ENCODE measurements at places on chromosomes 12 and 14.
A peak's percentile ranks its signal among the peaks of the same experiment; 100 is the strongest.

DNA sequence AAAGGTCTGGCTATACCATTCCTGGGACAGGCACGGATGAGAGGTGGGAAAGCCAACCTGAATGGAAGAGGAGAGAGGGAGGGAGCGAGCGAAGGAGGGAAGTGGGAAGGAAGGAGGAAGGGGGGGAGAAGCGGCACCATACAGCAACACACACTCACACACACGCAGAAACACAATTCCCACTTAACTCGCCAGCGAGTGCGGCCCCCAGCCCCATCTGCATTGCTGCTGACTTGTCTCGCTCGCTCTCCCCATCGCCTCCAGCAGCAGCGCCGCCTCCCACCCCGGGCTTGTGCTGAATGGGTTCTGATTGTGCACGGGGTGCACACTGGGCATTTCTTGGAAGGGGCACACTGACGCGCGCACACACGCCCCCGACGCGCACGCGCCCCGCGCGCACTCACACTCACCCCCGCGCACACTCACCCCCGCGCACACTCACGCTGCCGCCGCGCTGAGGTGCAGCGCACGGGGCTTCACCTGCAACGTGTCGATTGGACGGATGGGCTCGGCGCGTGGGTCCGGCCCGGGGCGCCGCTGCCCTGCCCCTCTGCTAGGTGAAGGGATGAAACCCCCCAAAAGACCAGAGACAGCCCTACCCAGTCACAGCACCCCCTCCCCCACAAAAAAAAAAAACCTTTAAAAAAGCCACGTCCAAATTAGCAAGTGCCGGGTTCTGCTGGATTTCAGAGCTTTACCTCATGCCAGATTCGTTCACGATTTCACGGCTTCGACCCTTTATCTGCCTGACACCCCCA lies 685 bp downstream of the GRIN2B start:
- DNase-seq: no peak

DNA sequence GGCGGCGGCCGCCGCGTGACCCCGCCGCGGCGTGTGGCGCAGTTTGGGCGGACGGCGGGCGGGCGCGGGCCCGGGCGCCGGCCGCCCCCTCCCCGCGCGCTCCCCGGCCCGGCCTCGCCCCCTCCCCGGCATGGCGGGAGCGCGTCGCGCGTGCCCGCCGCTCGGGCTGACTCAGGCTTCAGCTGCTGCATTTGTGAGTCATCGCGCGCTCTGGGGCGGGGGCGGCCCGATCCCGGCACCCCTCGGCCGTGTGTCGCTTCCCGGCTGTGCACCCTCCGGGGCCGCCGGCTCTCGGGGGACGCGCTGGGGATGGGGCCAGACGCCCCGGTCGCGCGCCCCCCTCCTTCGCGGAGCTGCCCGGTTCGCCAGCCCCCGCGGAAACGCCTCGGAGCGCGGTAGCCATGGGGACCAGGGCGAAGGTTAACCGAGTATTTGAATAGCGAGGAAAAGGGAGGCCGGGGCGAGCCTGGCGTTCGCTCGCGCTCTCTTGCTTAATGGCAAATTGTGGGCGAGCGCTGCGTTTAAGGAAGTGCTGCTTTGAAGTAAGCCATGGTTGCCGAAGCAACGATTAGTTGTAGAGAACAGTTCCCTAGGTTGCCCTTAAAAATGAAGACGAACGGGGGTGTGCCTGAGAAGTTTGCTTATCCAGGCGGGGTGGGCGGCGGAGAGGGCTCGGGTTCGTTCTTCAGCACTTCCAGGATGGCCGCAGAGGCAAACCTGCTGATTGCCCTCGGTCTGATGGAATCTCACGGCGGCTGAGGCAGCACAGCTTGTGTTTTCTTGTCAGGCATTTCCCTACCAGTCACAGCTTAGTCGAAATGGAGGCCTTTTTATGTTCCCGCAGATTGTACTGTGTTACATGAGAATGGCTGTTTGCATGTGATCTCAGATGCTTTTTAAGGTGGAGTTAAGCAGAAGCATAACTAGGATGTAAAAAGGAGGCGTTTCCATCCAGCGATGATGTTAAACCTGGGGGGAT lies 896 bp downstream of the EIF5 start:
- peak; percentile 40 for DNase-seq

GRCh38 chr14:90508536-90509254 lies 111.9 kb downstream of the CALM1 start:
- no peak for DNase-seq

DNA sequence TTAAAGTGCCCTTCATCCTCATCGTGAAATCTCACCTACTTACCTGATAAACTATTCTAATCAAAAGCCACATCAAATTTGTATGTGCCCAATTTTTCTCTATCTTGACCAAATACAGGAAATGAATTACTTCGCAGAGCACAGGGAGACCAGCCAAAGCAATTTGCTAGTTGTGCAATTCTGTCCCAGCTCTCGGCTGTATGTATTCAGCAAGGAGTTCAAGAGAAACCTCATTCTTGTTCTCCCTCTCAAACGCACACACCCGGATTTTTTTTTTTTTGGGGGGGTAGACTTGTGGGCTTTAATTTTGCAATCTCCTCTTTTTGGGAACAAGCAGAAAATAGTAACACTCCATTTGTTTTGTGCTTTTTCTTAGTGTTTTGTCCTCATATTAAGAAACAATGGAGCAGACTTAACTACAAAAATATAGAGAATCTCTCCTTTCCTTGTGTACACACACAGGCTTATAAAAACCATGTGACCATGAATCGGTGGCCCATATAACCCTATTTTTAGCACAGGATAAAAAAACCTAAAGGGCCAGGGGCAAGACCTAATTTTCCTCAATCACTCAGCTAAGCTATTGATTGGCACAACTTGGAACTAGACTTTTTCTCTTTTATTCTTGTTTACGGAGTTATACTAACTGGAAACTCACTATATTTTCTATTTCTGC lies 64.2 kb downstream of the MBIP start:
- no peak for DNase-seq

- DNase-seq: no peak
Measured at GRCh38 chr12:62211510-62211909, 48.7 kb upstream of the USP15 start.

GRCh38 chr14:36784541-36784940 lies 122.9 kb downstream of the PAX9 start:
- DNase-seq: no peak

DNA sequence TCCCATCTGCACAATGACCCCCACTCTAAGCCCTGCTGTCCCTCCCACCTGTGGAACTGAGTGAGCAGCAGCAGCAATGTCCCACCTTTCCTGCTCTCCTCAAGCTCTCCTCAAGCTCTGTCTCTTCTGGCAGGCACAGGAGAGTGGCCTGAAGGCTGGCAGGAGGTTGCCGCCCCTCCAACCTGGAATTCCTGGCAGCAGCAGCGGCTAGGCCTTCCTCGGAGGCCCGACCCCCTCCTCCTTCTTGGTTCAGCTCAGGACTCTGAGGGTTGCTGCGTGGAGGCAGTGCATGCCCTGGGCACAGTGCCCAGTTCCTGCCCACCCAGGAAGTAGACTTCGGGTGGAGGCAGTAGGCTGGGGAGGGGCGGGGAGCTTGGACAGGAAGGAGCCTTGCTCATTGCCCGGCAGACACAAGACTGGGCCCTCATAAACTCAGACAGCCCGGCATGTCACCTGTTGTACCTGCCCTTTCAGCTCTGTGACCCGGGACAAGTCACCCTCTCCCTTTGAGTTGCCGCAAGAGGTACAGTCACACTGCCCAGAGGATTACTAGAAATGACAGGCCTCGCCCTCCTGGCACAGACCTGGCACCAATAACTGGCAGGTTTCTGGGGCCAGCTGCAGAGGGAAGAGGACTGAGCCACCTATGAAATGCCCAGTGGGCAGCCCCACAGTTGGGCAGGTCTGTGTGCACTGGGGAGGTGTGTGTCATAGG lies 2.1 kb upstream of the SERPINA1 start:
- no peak for DNase-seq

- no peak for DNase-seq
Measured at GRCh38 chr14:76763096-76764041, 2.1 kb downstream of the VASH1 start.

DNA sequence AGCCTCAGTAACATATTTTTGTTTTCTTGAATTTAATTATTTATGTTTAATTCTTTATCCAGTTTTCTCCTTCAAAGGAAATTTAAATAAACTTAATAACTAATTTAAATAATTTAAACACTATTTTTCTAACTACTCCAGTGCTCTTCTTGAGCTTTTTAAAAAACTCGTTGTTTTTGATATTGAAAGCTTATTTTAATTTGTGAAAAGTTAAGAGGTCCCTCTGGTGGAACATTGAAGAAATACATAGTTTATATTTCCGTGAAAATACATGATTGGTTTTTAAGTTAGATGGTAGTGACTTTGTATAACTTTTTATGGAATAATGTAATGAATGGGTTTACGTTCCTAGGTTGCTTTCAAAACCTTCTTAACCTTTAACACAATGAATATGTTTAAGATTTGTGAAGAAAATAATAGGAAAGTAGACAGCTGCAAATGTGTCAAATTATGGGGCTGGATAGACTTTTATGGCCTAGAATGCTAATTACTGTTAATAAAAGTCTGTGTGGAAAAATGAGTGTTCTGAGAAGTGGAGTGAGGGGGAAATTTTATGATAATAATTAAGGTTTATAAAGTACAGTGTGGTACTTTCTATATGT lies 45.9 kb upstream of the MSRB3 start:
- no peak for DNase-seq

- DNase-seq: no peak
Measured at GRCh38 chr12:13084898-13085640, 18.4 kb downstream of the GSG1 start.

Measured in NCI-H1092 (cell line).